ENCODE measurements at places on chromosomes 7 and 10.

- no peak for DNase-seq
These were observed 112.4 kb downstream of the BICC1 start for GRCh38 chr10:58625070-58625469.

GRCh38 chr7:155386608-155387007 lies 71.3 kb upstream of the EN2 start:
- DNase-seq = no peak

GRCh38 chr7:155685791-155686160 lies 41.3 kb downstream of the RBM33 start:
- no peak for DNase-seq

GRCh38 chr7:137987968-137988367 lies 13.9 kb downstream of the CREB3L2 start:
- no peak for DNase-seq

DNA sequence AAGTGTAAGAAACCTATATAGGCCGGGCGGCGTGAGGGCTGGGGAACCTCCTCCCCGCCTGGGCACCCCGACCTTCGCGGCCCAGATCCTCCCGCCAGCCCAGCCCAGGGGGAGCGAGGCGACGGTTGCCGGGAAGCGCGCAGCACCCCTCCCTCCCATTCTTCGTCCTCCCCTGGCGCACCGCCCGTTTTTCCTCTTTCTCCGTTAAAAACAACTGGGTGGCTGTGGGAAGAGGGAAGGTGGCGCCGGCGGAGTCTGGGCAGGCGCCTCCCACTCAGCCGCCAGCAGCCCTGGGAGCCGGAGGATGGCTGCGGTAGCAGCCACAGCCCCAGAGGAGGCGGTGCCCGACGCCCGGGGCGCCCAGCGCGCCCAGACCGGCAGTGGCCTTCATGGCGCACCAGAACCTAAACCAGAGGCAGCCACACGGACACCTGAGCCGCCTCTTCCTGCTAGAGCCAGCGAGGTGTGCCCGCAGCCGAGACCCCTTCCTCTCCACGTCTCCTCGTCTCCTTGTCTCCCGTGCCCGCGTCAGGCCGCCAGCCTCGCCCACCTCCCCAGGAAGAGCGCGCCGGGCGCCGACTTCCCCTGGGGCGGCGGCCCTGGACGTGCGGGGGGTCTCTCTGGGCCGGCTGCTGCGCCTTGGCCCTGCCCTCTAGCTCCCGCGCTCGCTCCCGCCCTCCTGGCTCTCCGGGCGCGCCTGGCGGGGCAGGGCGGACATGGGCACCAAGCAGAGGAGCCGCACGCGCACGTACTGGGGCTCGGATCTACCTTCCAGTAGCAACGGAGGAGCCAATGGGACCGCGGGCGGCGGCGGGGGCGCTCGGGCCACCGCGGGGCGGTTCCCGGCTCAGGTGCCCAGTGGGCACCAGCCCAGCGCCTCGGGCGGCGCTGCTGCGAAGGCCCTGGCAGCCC lies 32.8 kb upstream of the SFTPD start:
- no peak for DNase-seq

DNA sequence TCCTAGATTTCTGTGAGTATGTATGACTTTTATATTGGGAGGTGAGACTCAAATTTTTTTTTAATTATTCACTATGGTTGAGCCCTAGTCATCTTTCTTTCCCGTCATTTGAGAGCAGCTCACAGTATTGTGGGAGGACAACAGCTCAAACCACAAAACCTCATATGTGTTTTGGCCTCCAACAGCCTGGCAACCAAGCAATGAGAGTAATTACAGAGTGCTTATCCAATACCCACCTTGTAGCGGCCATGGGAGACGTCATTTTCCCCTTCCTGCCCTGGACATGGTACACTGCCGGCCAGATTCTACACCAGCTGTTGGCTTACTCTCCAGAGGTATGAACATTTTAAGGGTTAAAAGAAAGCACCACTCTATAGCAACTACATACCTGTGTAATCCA lies 49.1 kb downstream of the DOCK4 start:
- DNase-seq = no peak
